ENCODE measurements at places on chromosomes 6 and 20.

- DNase-seq: no peak
These were observed 51.5 kb downstream of the COL19A1 start for GRCh38 chr6:69917834-69918233.

DNA sequence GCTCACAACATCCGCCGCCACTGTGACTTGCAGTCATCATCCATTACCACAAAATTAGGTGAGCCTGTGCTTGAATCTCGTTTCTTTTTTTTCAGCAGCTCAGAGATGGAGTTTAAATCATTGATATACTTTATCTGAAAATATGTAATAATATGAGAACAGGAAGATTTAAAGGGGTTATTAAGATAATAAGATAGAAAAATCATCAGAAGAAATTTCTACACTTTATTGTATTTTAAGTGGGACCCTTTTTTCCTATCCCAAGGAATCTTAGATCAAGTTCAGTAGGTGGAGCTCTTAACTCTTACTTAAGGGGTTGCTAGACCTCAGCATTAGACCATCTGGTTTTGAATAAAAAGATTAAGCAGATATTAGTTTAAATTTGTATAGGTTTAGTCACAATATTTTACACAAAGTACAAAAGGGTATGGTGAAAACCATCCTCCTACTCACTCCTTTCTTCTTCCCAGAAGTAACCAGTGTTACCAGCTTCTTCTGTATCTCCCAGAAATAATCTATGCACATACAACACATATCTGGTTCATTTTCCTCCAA lies 9.4 kb upstream of the NCOA7 start:
- DNase-seq: no peak

GRCh38 chr20:33944914-33945313 lies 48.8 kb upstream of the RALY start:
- DNase-seq: peak; percentile 39

GRCh38 chr6:126261792-126262421 lies 78.0 kb upstream of the CENPW start:
- no peak for DNase-seq

DNA sequence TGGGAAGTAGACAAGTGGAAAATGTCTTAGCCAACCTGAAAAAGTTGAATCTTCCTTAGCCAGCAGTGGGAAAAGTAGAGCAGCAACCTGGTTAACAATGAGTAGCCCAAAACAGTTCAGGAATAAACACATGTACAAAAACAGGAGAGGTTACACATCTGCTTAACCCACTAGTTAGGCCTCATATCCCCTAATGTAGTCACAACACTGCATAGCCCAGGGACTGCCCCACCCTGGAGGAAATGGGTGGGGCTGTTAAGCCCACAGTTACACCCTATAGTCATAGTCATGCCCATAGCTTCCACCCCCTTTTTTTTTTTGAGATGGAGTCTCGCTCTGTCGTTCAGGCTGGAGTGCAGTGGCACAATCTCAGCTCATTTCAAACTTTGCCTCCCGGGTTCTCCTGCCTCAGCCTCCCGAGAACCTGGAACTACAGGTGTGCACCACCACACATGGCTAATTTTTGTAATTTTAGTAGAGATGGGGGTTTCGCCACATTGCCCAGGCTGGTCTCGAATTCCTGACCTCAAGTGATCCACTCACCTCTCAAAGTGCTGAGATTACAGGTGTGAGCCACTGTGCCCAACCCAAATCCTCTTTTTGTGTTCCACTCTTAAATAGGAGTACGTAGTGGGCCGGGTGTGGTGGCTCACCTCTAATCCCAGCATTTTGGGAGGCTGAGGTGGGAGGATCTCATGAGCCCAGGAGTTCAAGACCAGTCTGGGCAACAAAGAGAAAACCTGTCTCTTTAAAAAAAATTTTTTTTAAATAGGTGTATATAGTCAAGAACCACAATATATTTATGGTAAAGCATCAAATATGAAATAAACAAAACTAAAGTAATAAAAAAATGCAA lies 24.5 kb downstream of the ILRUN start:
- DNase-seq: no peak

- no peak for DNase-seq
These were observed 8.8 kb downstream of the TBPL1 start for GRCh38 chr6:133961831-133962230.

DNA sequence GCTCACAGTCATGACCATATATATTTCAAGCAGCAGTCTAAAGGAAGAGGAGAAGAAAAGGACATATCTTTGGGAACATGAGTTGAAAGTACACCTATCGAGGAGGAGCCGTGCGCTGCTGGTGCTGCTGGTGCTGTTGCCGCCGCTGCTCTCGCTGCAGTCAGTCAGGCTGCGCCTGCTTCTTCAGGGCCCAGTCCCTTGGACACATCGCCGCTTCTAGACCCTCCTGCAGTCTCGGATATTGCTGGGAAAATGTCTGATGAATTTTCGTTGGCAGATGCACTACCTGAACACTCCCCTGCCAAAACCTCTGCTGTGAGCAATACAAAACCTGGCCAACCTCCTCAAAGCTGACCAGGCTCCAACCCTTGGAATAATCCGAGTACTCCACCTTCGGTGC lies 8.2 kb upstream of the ASCC3 start:
- DNase-seq: no peak

DNA sequence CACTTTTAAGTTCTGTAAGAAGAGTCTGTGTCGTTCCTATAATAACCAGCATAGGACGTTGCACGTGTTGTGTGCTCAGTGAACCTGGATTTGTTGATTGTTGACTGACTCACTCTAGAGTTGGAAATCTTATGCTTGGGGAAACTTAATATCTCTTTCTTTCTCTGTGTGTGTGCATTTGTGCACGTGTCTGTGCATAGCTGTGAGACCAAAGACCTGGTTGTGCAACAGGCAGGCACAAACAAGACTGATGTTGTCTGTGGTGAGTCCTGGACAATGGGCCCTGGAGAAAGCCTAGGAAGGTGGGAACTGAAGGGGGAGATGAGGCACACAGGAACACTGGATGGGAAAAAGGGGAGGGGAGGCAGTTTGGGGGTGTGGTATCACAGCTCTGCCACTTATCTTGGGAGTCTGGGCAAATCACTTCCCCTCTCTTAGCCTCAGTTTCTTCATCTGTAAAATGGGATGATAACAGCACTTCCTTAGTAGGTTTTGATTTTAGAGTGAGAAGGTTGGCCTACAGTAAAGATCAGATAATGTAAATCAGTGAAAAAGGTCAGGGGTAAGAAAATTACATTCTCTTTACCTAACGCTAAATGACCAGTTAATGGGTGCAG lies 8.4 kb downstream of the CD40 start:
- DNase-seq: peak; percentile 74

DNA sequence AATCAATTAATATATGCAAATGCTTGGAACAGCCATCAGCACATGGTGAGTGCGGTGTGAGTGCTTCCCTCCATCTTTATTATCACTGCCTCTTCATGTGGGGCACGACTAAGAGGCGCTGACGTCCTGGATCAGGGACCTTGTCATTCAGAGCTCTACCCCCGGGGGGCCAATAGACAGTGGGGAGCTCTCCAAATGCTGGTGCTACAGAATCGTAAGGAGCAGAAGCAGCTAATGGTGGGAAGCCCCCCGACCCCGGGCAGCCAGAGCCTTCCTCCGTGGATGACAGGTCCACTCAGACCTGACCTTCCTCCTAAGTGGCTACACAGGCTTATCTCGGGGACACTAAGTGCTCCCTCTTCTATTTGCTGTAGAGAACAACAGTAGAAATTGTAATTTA lies 257.5 kb upstream of the PMEPA1 start:
- no peak for DNase-seq

- DNase-seq: no peak
These were observed 158.8 kb downstream of the DST start for GRCh38 chr6:56483929-56484328.

GRCh38 chr6:135105710-135106109 lies 51.1 kb upstream of the HBS1L start:
- no peak for DNase-seq

- DNase-seq: no peak
These were observed 70.5 kb upstream of the FKBP1C start for GRCh38 chr6:63140692-63141318.

DNA sequence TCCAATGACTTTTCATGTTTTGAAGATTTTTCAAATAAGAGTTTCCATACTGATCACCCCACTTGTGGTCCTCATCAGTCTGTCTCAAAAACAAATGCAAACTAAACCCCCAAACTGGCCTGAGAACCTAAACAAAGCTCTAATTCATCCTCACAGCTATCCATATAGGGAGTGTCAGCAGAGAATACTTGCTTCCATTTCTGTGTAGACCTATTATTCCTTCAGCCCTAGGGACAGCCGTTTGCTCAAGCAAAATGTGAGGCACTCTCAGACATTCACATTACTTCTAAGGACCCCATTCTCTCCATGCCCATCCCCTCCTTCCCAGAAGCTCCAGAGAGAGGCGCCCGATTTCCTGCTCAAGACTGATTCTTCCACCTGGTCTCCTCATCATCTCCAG lies 24.6 kb downstream of the DNAAF9 start:
- no peak for DNase-seq

GRCh38 chr6:2063547-2063946 lies 181.9 kb downstream of the GMDS start:
- DNase-seq: no peak

GRCh38 chr20:35611482-35611881 lies 4.1 kb upstream of the SPAG4 start:
- no peak for DNase-seq

DNA sequence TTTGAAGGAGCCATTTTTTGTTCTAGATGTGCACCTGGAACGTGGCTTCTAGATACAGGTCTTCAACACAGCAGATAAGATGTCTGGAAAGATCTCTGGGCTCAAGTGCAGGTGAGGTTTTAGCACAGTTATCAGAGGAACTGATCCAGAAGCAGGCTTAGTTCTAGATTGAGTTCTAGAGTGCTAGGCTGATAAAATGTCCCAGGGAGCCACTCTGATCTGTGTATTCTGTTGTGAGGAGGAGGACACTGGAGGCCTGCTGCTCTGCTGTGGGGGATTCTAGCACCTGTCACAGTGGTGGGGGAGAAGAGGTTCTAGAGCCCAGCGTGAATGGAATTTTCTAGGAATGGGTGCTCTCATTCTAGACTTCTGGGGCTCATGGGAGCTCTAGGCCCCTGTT lies 12.0 kb upstream of the CCM2L start:
- no peak for DNase-seq

- no peak for DNase-seq
These were observed at the start of gene PROCR for GRCh38 chr20:35171753-35172433. PROCR (plus strand) TSS chr20:35172072; CDS start chr20:35172155, 83 bp downstream.

- no peak for DNase-seq
These were observed 21.7 kb downstream of the HIVEP1 start for GRCh38 chr6:12033770-12034169.

GRCh38 chr6:36418558-36418957 lies 24.1 kb downstream of the PXT1 start:
- DNase-seq: no peak

DNA sequence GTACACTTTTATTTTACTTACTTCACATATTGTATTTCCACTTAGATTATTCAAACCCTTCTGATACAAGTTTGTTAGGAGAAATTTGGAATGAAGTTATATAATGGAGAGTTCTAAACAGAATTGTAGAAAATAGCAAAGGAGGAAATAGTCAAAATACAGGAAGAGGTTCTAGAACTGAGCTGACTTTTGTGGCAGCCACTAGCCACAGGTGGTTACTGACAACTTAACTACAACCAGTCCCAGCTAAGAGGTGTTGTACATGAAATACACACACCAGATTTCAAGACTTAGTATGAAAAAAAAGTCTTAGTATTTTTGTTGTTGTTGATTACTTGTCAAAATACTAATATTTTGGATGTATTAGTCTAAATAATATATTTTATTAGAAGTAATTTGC lies 727.4 kb upstream of the CITED2 start:
- no peak for DNase-seq

- DNase-seq: no peak
These were observed 216.3 kb upstream of the ECI2 start for GRCh38 chr6:4351520-4352321.

DNA sequence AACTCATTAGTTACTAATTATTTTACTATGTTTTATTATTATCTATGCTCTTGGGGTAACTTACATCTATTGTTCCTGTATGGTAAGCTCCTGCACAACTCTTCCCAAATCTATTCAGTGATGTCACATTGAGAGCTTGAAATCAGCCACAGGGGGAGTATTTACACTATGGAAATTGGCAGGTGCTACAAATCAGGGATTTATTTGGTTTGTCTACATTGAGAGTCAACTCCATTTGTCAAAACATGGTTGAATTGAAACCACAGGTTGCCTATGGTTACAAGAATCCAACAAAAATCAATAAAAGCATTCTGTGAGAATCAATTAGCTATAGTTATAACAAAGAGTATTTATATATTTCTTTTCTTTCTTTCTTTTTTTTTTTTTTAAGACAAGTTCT lies 3.9 kb upstream of the FITM2 start:
- no peak for DNase-seq

GRCh38 chr20:48189181-48189580 lies 403.9 kb upstream of the SULF2 start:
- peak; percentile 63 for DNase-seq

DNA sequence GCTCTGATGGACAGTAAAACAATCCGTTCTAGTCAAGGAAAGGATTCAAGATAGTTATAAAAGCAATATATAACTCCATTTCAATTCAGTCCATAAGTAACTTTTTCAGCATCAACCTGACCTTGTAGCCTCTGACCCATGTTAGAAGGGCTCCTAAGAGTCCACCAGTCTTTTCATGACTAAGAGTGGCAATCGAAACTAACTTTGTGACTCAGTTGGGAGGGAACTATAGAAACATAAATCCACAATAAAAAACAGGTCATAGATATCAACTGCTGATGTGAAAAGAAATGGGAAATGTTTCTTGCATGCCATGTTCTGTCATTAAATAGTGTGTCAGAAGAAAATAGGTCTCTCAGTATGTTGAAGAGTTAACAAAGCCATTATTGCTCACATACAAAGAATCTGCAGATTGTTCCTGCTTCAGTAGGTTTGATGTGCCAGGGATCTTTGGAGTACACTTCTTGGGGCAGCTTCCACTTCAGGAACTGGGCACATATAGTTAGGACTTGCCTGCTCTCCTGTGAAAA lies 16.2 kb upstream of the RBL1 start:
- DNase-seq: no peak

DNA sequence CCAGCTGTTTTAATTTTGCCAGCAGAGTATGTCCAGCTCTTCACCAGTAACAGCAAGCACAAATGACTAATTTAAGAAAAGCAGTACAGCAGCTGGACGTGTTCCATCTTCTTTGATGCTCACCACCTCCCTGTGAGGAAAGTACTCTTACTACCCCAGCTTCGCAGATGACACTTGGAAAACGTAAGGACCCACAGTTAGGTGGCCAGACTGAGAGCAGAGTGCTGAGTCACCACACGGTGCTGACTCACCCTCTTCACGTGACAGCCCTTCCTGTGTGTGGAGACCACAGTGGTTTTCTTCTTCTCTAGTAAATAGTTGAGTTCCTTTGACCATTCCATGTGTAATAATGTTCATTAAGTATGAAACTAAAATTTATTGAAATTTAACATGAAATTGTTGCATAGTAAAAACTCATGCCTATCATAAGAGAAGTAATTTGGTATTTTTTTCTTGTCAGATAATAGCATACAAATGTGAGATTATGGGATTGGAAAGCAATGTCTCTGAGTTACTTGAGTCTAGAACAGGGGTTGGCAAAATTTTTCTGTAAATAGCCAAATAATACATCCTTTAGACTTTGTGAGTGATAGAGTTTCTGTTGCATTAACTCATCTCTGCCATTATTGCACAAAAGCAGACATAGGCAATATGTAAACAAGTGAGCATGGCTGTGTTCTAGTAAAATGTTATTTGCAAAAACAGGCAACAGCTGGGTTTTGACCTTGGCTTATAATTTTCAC lies 76.6 kb downstream of the SLX4IP start:
- DNase-seq: peak; percentile 87

Measured in HepG2 (cell line).